Kidney capillary endothelial cell (primary cell): ENCODE measurements at places on chromosomes 2 and 18.

DNA sequence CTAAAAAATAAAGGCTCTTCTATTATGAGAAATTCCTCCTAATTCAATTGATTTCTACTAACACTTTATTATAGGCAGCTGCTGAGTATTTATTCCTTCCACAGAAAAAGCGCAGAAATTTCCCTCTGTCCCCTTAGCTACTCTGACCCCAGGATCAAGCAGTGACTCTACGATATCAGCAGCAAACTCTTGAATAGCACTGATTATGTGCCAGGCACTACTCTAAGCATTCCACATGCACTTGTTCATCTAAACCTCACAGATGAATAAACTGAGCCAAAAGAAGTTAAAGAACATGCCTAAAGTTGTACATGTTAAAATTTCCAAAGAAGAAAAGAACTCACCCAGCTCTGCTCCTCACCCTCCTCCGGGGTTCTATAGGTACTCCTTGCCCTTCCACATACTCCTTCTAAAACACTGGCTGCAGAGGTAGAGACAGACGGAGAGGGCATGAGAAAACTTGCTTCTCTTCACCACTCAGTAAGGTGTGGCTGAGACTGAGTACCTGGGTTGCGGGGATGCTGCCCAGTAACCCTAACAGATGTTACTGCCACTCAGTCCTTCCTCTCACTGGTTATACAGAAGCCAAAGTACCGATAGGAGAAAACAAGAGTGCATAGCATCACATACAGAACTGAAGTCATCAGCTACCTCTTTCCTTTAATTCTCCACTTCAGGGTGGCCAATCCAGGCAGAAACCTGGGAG, 9.9 kb downstream of the C1D start:
- no peak for DNase-seq

DNA sequence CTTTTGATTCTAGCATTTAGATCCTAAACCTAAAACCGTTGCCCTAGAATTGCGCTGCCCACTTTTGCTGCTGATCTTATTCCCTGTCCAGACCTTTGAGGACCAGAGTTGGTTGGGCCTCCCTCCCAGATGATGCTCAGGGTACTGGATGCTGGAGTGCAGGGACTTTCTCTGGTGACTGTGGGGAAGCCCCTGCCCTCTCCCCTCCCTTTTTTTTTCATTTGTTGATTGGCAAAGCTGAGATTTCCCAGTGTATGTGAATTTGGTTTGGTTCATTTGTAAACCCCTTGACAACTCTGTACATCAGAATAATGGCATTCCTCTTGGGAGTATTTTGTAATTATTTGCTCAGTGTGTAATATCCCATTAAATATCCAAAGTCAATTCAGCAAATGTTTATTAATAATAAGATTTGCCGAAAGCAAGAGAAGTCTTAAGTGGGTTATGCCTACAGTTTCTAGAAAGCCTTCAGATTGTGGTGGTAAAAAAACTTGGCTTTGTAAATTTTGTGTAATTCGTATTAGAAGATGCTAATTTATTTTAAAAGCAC, 28.3 kb downstream of the RAB31 start:
- no peak for DNase-seq

- DNase-seq: no peak
Observed at GRCh38 chr2:190533968-190534309, 583 bp downstream of the NEMP2 start.

DNA sequence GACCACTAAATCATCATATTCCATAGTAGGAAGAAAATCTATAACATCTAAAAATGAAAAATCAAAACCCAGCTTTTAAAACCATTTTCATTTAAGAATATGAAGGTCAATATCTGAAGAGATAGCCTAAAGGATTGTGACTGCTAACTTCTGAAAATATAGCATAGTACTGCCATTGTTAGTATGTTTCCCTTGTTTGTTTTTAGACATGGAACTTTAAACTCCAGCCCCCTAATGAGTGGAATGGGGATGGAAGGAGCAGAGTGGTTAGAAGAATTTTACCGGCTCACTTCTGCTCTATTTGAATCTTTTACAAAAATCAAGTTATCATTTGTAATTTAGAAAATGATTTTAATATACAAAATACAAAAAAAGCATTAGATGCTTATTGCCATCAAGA, 169.0 kb downstream of the CD226 start:
- DNase-seq: no peak

DNA sequence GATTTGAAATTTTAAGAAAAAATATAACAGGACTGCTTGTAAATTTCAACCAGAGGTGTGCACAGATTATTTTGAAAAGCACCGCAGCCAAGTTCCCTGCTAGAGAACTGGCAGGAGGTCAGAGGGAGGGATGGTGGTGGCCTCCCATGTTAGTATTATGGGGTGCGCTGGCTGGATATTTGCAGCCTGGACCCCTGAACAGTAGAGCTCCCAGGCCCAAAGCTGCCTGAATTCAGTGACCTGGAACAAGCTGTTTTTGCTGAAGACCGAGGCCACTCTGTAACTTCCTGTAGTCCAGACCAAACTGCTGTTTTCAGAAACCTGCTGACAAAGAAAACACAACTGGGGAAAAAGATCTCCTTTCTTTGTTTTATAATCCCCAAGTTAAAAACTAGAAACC, 314.3 kb downstream of the TNS1 start:
- DNase-seq: no peak

DNA sequence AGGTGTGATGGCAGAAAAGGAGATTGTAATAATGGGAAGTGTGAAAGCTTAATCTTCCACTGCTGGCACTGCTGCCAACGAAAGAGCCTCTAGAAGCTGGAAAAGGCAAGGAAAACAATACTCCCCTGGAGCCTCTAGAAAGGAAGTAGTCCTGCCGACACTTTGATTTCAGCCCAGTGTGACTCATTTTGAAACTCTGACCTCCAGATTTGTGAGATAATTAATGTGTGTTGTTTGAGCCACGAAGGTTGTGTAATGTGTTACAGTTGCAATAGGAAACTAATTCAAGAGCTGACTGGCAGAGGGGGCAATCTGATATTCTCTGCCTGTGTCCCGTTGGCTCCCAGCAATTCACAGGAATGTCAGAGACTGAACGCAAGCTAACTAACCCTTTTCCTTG, 219.2 kb upstream of the UBE2E3 start:
- DNase-seq: peak; percentile 24

DNA sequence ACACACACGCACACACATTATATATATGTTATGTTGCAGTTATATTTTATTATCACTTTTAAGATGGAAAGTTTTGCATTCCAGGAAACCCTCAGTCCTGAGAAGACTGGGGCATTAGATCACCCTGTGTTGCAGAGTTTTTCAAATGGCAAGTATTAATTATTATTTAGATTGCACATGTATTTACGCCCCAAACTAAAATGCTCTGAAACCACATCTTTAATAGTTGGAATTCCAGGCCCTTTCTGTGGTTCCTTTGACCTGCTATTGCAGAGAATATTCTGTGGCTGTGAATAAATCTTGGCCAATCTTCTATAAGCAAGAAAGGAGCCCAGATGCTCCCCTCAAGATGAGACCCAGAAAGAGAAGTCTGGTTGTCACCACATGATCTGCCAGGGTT, 427.0 kb upstream of the TNP1 start:
- no peak for DNase-seq

GRCh38 chr2:127943186-127943585, 57.4 kb upstream of the AMMECR1L start:
- DNase-seq: no peak

GRCh38 chr2:224009605-224010315, 29.3 kb downstream of the SERPINE2 start:
- no peak for DNase-seq

DNA sequence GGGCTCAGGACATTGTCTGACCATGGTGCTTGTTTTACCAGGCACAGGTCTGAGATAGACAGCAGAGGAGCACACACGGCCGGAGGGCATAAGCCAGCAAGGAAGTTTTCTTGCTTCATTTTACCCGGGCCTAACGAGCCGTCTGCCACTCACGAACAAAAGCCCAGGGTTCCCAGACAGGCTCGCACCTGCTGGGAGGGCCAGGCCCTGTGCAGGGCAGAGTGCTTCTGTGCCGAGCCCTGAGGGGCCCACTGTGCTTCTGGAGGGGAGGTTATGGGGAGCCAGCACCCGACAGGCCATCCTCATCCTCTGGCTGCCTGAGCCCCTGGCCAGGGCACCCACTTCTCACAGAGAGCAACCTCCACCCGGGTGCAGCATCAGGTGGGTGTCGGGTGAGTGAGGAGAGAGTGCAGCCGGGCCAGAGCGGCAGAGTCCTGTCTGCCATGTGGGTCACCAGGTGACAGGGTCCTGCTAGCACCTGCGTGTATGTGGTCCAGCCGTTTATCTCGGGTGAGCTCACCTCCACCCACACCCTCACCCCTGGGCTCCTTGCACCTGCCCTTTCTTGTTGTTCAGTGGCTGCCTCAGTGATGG, 297.9 kb downstream of the NDUFA10 start:
- no peak for DNase-seq

GRCh38 chr2:227774011-227774624, 28.4 kb downstream of the SCYGR8 start:
- DNase-seq: peak; percentile 10

- DNase-seq: no peak
Observed at GRCh38 chr2:84676295-84676694, 160.0 kb downstream of the DNAH6 start.

- no peak for DNase-seq
Observed at GRCh38 chr2:86441392-86441881, 266 bp downstream of the KDM3A start.

DNA sequence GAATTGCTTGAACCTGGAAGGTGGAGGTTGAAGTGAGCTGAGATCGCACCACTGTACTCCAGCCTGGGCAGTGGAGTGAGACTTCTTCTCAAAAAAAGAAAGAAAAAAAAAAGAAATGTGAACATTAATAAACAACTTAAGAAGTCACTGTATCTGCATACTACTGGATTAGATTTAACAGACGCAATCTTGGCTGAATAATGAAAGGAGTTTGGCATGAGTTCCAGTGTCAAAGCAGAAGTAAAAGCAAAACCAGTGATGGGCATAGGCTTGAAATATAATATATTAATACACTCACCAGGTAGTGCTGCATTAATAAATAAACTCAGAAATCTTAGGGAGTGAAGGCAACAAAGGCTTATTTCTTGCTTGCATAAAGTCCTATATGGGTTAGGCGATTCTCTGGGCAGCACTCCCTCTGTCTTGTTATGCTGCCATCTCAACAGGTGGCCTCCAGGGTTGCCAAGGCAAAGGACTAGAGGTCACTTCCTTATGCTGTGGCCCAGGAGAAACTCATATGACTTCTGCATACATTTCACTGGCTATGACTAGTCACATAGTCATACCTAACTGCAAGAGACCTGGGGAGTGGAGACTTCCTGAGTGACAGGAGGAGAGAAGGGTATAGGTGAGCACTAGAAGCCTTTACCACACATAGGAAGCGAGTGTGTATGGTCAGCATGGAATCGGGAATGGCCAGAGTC, 296.2 kb upstream of the SPRED2 start:
- DNase-seq: peak; percentile 10

DNA sequence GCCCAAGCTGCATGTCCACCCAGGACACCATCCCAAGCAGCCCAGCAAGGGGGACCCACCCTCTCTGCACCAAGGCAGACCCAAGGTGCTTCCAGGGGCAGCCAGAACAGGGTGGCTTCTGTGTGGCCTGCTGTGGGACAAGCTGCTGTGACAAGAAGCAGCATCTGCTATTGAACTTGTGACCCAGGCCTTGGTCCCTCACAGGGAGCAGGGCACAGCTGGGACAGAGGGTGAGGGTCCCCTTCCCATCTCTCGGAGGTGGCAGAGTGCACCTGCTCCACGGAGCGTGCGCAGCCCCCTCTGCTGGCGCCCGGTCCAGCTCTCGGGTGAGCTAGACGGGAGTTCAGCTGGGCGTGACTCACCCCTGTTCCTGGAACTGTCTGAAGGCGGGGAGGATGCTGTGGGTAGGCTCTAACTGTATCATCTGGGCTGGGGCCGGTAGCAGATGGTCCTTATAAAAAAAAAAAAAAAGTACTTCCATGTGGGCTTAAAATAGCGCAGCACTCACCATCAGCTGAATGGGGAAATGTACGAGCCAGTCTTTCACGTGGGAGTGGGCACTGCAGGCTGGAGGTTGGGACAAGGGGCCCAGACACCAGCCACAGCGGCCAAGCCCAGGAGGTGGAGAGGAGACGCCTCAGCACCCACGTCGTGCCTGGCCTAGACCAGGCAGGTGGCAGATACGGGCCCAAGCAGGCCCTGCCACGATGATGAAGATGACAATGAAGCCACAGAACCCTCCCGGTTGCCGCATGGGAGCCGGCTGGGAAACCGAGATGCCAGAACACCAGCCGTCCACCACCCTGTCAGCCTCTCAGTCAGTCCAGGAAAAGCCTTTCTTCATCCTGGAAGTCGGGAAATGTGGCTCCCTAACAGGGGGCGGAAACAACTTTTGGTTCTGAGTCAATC, 136.8 kb upstream of the ID2 start:
- DNase-seq: peak; percentile 50

DNA sequence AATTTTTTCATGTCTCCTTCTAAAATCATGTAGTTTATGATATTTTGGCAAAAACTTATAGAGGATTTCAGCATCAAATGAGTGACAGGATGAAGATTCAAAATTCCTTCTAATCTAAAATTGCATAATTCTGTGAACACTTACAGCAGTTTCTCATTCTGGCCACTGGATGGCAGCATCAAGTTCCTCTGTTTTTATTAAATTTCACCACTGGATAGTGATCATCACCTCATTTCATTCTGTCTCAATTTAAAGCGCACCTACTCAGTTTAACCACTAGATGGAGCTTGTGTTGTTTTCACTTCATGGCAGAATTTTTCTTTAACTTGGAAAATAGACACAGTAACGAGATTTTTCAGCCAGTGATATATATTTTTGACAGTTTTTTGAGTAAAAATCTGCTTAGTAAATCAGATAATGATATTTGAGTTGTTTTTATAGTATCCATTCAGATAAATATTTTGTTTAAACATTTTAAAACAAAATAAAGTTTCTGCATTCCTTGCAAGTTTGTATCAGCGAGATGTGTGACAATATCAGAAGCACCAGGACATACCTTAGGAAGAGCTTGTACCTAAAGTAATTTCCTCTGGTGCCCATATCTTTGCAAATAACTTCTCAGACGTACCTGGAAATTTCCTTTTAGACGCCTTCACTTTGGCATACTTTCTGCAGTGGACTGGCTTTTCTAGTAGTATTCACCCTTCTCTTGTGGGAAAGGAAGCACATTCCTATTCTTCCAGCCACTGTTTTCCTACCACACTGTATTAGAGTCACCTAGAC, 94.7 kb upstream of the ARHGAP15 start:
- DNase-seq: peak; percentile 86

GRCh38 chr18:47870605-47871004, 59.9 kb downstream of the SMAD2 start:
- no peak for DNase-seq

GRCh38 chr2:18301421-18302139, 258.9 kb downstream of the RDH14 start:
- DNase-seq: no peak

DNA sequence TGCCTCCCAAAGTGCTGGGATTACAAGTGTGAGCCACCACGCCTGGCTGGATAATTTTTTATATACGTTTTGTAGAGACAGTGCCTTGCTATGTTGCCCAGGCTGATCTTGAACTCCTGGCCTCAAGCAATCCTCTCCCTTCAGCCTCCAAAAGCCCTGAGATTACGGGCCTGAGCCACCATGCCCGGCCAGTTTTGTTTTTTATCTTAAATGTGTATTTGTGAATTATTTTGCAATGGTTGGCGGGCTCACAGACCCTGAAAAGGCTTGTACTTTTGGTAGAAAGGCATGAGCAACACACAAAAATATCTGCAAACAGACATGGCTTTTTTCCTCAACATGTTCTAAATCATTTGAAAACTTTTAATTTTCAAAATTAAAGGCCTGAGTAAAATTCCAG, 73.4 kb upstream of the TMEM18 start:
- no peak for DNase-seq
